Stimulated activated CD4-positive, alpha-beta T cell treated with anti-CD3 and anti-CD28 coated beads, Interleukin-1b, Interleukin-23, amount 100 ng/mL, for 24 hours (primary cell): ENCODE measurements at places on chromosomes 4 and X.

GRCh38 chrX:39518476-39519029 is 579.2 kb downstream of the BCOR start:
- DNase-seq, result no peak

- DNase-seq, result no peak
These were observed 325.2 kb downstream of the MAPK10 start for GRCh38 chr4:86034616-86035015.

DNA sequence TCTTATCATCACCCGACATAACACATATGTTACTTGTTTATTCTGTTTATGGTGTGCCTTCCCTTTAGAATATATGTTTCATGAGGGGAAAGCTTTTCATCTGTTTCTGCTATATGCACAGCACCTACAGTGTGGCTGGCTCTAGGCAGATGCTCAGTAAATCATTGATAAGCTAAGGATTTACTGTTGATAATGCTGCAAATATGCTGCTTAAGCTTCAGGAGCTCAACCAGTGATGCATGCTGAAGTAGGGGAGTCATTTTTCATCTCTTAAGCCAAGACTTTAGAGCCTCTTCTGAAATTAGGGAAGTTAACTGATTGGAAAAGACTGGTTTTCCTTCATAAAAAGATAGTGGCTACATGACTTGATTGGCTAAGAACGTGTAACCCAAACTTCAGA is 16.4 kb downstream of the FAT4 start:
- no peak for DNase-seq

- DNase-seq, result peak; percentile 24
These were observed 76.1 kb downstream of the HMGB2 start for GRCh38 chr4:173257732-173258717.

DNA sequence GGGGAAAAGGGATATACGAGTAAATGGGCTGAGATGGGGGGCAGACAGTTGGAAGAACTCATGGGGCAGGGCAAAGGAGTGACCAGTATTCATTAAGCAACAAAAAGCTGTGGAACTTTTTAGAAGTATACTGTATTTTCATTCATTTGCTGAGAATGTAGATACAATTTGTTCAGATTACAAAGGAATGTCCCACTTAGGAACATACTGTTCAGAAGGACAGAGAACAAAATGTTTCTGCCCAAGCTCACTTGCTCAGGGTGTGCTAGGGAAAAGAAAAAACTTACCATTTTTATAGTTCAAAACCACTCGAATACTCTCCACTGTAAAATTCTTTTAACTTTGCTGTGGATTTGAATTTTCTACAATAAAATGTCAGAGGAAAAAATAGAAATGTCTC is 135.2 kb upstream of the AFF2 start:
- no peak for DNase-seq

DNA sequence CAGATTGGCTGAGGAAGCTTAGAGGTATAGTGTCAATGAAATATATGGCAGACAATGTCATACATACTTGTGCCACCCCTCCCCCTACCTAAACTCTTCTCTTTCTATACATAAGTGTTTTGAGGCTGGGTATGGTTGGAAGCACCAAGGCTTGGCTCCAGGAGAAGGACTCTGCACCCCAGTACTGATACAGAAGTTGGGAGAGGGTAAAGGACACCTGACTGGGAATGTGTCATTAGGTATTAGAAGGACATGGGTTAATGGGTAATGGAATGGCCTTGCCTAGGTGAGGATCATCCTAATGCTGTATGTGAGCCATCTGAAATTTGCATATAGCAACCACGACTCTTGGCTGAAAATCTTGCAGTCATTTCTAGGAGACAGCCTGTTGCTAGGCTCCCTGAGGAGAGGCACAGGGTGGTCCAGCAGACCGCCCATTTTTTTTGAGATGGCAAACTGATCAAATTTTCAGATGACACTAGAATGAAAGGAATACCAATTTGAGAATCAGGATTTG is 26.8 kb upstream of the AP1S2 start:
- DNase-seq, result no peak

- no peak for DNase-seq
These were observed 423.3 kb downstream of the CENPC start for GRCh38 chr4:67122029-67122428.

DNA sequence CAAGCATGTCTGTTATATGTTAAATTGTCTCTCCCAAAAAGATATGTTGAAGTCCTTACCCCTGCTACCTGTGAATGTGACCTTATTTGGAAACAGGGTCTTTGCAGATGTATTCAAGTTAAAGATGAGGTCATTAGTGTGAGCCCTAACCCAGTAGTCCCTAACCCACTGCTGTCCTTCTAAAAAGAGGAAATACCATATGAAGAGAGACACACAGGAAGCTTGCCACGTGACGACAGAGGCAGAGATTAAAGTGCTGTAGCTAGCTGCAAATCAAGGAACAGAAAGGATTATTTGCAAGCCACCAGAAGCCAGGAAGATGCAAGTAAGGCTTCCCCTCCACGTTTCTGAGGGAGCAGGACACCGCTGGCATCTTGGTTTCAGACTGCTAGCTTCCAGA is 150.1 kb downstream of the HNRNPD start:
- DNase-seq, result no peak
